Vagina (tissue), 2 donors: ENCODE measurements at places on chromosomes 6 and 20. TPM values are rescaled to one million over a fixed set of nuclear protein-coding genes. Genes with fewer than 3 reads are reported as not detected.

GRCh38 chr6:166078294-166078693, 89.4 kb downstream of the TBXT start:
- H3K27me3 ChIP-seq = no peaks in the 10 kb centered on the region
- H3K4me3 ChIP-seq = no peak overlapping the region
- no peak for DNase-seq
- H3K4me1 ChIP-seq = peaks cover 13% of the 10 kb centered on the region

GRCh38 chr6:46972531-46972930, 50.8 kb upstream of the ADGRF5 start:
- no peak for DNase-seq
- no peak overlapping the region for H3K27ac ChIP-seq
- no peaks in the 10 kb centered on the region for H3K27me3 ChIP-seq
- no peaks in the 10 kb centered on the region for H3K36me3 ChIP-seq
- no peaks in the 10 kb centered on the region for H3K4me1 ChIP-seq
- no peak overlapping the region for H3K4me3 ChIP-seq

Gene FAM184A
- 3.4 TPM for total RNA-seq

Gene TTBK1
- not detected for total RNA-seq

Gene PTK6
- 25.8 TPM for total RNA-seq
